ENCODE measurements at places on chromosomes 3 and 15.
A peak's percentile ranks its signal among the peaks of the same experiment; 100 is the strongest.

GRCh38 chr3:127731546-127732289 is 59.0 kb downstream of the ABTB1 start:
- no peak for DNase-seq

GRCh38 chr15:64792282-64792681 is 16.9 kb upstream of the RBPMS2 start:
- DNase-seq = no peak

GRCh38 chr3:46416125-46416810 is 9.2 kb downstream of the CCRL2 start:
- DNase-seq = no peak

- DNase-seq = no peak
Observed at GRCh38 chr3:169271936-169272335, 391.6 kb downstream of the MECOM start.

- DNase-seq = no peak
Observed at GRCh38 chr15:65571971-65572370, 39.0 kb downstream of the INTS14 start.

DNA sequence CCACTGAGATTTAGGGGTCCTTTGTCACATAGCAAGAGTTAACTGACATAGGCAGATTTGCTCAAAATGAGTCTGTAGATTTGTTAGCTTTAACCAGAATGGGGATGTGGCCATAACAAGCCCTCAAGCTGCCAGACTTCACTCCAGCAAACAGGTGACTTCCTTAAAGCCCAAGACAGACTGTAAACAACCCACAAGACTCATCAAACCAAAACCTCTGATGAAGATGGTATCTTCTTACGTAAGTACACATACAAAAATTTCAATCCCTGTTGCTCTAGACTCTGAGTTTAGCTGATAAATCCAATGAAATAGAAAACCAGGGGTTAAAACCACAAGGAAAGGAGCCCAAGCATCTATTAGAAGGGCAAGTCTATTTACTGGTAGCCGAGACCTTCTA is 18.2 kb upstream of the ZBTB20 start:
- no peak for DNase-seq

DNA sequence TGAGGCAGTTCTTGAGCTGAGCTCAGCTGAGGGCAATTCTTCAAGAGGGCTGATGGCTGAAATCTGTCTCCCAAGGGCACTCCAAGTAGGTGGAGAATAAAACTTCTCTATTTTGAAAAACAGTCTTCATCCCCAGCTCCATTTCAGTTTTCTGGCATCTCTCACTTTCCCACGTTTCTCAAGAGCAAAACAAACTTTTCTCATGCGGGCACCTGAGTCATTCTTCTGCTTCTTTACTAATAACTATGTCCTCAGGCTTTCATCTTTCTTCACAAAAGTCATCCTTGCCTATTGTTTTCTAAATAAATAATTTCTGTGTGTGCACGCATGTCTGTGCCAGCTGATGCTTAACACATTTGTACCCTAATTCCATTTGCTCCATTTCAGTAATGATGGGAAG is 96.1 kb upstream of the NUDT16 start:
- DNase-seq = no peak

DNA sequence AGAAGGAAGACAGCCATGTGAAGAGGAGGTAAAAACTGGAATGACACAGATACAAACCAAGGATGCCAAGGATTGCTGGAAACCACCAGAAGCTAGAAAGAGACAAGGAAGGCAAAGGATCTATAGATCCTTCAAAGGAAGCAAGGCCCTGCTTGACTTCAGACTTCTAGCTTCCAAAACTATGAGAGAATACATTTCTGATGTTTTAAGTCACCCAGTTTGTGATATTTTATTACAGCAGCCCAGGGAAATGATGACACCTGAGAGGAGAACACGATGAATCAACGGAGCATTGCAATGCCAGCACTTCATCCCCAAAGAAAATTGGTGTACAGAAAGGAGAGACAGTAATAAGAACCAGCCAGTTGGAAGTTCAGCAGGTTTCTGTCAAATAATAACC is 116.3 kb downstream of the MAGI1 start:
- no peak for DNase-seq

DNA sequence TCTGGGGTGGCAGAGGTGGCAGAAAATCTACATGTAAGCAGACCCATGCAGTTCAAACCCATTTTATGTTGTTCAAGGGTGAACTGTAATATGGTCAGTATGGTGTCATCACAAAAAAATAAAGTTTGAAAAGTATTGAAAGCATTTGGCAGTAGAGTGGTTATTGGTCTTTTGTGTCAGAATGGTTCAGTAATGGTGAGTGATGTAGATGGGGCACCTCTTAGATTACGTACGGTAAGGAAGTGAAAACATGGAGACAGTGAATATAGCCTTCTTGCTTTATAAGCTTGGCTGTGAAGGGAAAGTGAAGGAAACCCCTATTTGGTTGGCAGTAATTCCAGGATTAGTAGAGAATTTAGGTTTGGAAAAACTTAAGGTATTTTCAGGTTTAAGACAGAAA is 17.2 kb upstream of the CCNB2 start:
- no peak for DNase-seq

- DNase-seq = no peak
Observed at GRCh38 chr3:116886202-116886893, 176.8 kb downstream of the TUSC7 start.

- DNase-seq = no peak
Observed at GRCh38 chr3:111134302-111134701, 62.7 kb downstream of the NECTIN3 start.

DNA sequence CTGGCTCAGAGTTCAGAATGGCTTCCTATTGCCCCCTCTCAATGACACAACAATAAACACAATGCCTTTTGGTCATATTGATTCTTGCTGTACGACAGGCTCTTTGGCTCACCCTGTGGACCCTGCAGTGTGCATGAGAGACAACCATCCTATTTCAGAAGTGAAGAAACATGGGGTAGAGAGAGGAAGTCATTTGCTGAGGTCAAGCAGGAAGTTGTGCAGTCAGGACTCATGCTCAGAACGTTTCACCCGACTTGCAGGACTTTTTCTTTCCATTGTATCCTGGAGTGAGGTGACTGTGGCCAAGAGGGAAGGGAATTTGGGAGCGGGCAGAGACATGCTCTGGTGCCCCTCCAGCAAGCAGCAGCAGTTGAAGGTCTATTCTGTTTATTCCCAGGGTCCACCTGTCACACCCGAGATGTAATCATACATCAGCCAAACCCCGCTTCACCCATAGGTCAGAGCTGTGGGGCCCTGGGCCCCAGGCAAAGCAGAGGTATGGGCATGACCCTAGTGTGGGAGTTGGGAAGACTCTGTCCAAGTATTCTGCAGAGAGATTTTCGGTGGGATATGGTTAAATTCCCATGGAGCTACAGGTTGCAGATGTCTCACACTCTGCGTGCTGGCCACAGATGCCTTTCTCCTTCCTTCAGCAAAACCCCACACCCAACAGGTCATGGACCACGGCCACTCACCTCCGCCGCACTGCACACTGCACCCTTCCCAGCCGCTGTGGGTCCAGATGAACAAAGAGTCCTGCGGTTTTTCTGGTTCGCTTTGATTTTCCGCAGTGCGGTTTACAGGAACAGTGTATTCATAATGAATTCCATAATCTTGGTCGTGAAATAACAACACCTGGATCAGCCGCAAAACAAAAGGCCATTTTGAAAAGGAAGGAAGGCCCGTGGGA is 290.6 kb downstream of the ADAMTS17 start:
- no peak for DNase-seq

- DNase-seq = no peak
Observed at GRCh38 chr3:5645692-5646410, 458.3 kb downstream of the EDEM1 start.

GRCh38 chr3:133162670-133163305 is 124.6 kb downstream of the TMEM108 start:
- peak; percentile 19 for DNase-seq

- DNase-seq = no peak
Observed at GRCh38 chr3:191085091-191085490, 114.0 kb upstream of the OSTN start.

GRCh38 chr3:10189557-10190354 is 25.0 kb downstream of the IRAK2 start:
- no peak for DNase-seq

- no peak for DNase-seq
Observed at GRCh38 chr15:38389924-38390542, 63.9 kb upstream of the FAM98B start.

DNA sequence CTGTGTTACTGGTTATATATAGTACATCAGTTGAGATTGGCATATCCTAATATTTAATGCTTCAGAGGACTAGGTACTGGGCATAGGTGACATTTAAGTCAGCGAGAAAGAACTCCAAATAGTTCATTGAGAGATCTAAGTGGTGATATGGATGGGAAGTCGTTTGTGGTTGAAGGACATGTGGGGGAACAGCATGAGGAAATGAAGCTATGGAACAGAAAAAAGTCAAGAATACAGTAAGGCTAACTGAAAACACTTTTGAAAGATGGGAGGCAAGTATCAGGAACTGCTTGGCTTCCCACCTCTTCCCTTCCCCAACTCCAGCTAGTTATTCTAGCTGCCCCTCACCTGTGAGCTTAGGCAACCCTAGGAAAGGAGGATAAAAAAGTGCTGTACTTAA is 3.7 kb upstream of the MYO5A start:
- DNase-seq = no peak

- DNase-seq = no peak
Observed at GRCh38 chr3:111246967-111247760, 175.5 kb downstream of the NECTIN3 start.

DNA sequence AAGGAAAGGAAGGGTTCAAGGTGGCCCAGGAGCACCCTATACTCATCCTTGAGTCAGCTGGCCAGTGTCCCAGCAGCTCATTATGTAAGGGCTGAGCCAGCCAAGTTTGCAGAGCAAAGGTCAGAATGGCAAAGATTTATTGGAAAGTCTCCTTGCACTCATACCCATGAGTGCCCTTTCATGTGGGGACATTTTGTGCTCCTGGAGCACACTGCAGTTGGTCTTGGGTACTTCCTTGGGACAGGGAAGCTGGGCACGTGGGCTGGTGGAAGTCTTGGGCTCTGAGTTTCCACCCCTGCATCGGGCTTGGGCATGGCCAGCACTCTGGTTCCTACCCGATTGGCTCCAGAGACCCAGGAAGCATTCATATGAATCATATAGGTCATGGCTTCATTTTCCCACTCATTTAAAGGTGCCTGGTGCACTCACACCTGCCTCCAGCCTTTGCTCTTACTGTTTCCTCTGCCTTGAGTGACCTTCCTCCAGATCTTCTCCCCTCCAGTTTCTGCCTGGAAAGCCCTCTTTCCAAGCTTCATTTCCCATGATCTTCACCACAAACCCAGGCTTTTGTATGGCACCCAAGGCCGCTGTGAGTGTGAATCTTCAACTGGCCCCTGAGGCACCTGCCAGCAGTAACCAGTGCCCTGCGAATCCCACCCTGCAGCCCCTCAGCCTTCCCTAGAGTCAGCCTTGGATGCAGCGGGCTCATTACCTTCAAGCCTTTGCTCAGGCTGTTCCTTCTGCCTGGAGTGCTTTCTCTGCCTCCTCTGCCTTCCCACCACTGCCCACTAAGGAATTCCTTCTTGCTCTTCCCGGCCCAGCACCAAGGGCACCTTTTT is 10.5 kb upstream of the PRKCD start:
- DNase-seq = no peak

GRCh38 chr3:25080461-25080860 is 347.6 kb upstream of the RARB start:
- no peak for DNase-seq

GRCh38 chr3:126551839-126552687 is 6.7 kb downstream of the C3orf22 start:
- DNase-seq = no peak

GRCh38 chr3:58728723-58729122 is 62.1 kb upstream of the FAM3D start:
- DNase-seq = no peak

All from NCI-H2107 (cell line).